ENCODE measurements at places on chromosomes 7 and 10. TPM values are rescaled to one million over a fixed set of nuclear protein-coding genes. Genes with fewer than 3 reads are reported as not detected.

DNA sequence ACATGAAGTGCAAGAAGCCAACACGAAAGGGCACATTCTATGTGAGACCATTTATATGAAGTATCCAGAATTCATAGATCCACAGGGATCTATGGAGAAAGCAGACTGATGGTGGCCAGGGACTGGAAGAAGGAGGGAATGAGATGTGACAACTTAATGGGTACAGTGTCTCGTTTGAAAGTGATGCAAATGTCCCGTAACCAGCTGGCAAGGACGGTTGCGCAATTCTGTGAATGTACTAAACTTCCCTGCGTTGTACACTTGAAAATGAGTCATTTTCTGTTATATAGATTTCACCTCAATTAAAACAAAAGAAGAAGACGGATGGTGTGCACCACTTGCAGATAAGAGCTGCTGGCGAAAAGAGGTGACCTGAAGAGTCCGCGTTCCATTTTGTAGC lies 861.1 kb downstream of the TYW1 start:
- no peaks in the 10 kb centered on the region for H3K27me3 ChIP-seq
- no peak for DNase-seq
- no peak overlapping the region for H3K4me3 ChIP-seq
- no peaks in the 10 kb centered on the region for H3K36me3 ChIP-seq

GRCh38 chr10:114043532-114044246 lies at the start of gene ADRB1:
Gene ADRB1, plus strand, starts transcription at chr10:114043866. Its CDS starts 267 bp downstream, at chr10:114044133.
- peak; percentile 60 for DNase-seq
- H3K27ac ChIP-seq, result no peak within 1 kb of the TSS
- peak within 1 kb of the TSS; percentile 61 for H3K4me3 ChIP-seq
- H3K36me3 ChIP-seq, result no peaks in the 10 kb centered on the region
- H3K27me3 ChIP-seq, result peaks cover 54% of the 10 kb centered on the region
- H3K4me1 ChIP-seq, result peaks cover 16% of the 10 kb centered on the region

DNA sequence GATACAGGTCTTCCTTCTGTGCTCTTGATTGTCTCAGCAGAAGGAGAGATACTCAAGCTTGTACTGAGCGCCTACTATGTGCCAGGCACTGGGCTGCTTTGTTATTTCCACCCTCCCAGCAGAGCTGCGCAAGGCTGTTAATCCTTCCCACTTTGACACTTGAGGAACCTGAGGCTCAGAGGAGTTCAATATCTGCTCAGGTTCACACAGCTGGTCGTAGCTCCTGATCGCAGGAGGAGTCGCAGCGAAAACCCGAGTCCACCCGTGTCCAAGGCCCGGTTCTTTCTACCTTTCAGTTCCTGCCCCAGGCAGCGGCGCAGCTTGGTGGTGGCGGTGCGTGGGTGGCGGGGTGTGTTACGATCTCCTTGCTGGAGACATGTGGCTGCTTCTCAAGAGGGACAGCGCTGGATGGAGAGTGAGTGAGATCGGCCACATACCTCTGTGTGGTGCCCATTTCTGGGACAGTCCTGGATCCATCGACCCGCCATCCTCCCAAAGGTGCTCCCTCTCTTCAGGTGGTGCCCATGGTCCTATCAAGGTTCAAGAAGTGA lies 26.5 kb upstream of the SAMD8 start:
- DNase-seq, result no peak
- H3K4me1 ChIP-seq, result peaks cover 8% of the 10 kb centered on the region
- H3K36me3 ChIP-seq, result peaks cover 4% of the 10 kb centered on the region
- H3K27ac ChIP-seq, result no peak overlapping the region
- H3K27me3 ChIP-seq, result no peaks in the 10 kb centered on the region

The GJC3 gene
- 0.73 TPM for total RNA-seq

DNA sequence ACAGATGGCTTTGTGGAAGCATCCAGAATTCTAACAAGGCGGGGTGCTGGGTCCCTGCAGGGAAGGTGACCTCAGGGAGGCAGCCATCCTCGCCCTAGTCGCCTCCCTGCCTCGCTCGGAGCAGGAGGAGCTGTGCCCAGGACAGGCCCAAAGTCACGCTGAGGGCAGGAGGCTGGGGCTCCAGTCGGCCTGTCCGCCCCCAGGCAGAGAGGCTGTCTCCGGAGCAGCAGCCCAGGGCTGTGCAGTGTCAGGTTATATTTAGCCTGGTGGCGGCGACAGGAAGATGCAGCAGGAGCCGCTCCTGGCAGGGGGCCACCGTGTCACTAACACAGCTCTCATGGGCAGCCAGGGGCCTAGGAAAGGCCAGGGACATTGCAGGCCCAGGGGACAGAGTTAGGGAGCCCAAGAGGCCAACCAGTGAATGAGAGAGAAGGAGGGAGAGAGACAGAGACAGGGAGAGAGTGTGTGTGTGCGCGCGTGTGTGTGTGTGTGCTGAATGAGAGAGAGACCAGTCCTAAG lies 13.5 kb downstream of the KCNH2 start:
- peaks cover 11% of the 10 kb centered on the region for H3K4me1 ChIP-seq
- no peak overlapping the region for H3K4me3 ChIP-seq
- no peak overlapping the region for H3K27ac ChIP-seq
- no peak for DNase-seq

Measured in activated CD4-positive, alpha-beta T cell treated with anti-CD3 and anti-CD28 coated beads for 36 hours (primary cell).